Activated CD4-positive, alpha-beta T cell treated with anti-CD3 and anti-CD28 coated beads, Interleukin-2, amount 10 ng/mL, durations not matched to agents 24 days and 14 days (primary cell): ENCODE measurements at places on chromosomes 11 and 22. TPM values are rescaled to one million over a fixed set of nuclear protein-coding genes. Genes with fewer than 3 reads are reported as not detected.
A peak's percentile ranks its signal among the peaks of the same experiment; 100 is the strongest.

Gene BACE1-AS
- 5.5 and 5.8 TPM in 2 replicates for total RNA-seq

DNA sequence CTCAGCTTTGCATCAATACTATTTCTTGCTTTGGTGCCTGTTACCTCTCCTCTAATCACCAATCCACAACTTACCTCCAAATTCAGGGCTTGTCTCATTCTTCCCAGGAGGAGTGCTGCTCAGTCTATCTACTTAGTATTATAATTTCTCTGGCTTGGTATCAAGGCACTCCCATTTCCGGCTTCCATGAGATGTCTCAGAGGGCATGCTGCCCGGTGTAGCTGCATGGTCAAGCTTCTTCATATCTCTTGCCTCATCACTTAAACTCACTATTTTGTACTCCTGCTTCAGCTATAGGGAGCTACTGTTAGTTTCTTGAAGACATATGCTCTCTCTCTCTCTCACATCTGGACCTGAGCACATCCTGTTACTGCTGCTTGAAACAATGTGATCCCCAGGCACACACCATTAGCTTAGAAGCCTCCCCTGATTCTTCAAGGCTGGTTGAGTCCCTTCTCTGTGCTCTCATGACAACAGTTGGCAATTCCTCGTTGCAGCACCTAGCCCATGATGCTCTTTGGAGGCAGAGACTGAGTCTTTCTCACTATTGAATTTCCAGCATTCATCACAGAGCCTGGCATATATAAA lies 182.8 kb upstream of the SYN3 start:
- H3K4me1 ChIP-seq = no peaks in the 10 kb centered on the region
- no peak overlapping the region for H3K4me3 ChIP-seq
- no peaks in the 10 kb centered on the region for H3K27me3 ChIP-seq
- H3K27ac ChIP-seq = no peak overlapping the region
- DNase-seq = no peak

Gene FOLR1
- total RNA-seq = not detected in 2 replicates

Gene CAPN5
- 0.30 TPM in 1 of 2 replicates, not detected in the other for total RNA-seq

DNA sequence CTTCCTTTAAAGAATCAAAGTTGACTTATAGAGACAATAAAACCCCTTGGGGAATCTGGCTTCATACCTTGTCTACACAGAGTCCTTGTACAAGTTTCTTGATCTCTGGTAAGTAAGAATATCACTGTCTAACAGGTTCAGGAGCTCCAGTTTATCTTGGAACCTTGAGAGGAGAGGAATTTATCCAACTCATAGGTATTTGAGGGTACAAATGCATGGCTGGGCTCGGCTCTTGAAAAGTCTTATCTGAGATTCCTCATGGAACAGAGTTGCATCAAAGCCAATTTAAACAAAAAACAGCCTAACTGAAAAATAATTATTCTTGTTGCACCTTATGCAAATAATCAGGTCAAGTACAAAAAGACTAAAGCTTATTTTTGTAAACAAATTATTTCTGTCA lies 33.4 kb downstream of the CARD18 start:
- no peak overlapping the region for H3K4me3 ChIP-seq
- no peak for DNase-seq
- peaks cover 22% of the 10 kb centered on the region for H3K4me1 ChIP-seq

Gene RIN1
- 0.99 and 1.1 TPM in 2 replicates for total RNA-seq

Gene SLC5A12
- total RNA-seq = not detected in 2 replicates

- H3K36me3 ChIP-seq = no peaks in the 10 kb centered on the region
- H3K27me3 ChIP-seq = no peaks in the 10 kb centered on the region
- peaks cover 32% of the 10 kb centered on the region for H3K4me1 ChIP-seq
- no peak overlapping the region for H3K4me3 ChIP-seq
Measured at GRCh38 chr11:9617940-9618339, 44.5 kb downstream of the WEE1 start.

DNA sequence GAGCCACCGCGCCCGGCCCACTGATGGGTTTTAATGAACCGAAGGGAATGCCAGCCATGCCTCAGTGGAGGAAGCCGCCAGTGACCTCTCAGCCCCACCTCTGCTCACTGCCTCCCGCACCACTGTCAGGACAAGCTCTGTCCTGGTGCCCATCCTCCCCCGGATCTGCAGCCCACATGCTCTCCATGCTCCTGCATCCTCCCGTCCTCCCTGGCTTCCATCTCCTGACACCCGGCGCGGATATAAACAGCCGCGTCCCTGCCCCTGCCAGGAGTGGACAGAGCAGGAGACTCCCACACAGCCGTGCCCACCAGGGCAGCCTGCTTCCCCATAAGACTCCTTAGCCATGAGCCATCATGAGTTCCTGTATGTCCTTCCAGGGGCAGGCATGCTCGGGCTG lies 26.9 kb downstream of the MACROD1 start:
- H3K27ac ChIP-seq = no peak overlapping the region
- H3K27me3 ChIP-seq = no peaks in the 10 kb centered on the region
- H3K4me3 ChIP-seq = no peak overlapping the region
- H3K4me1 ChIP-seq = peaks cover 5% of the 10 kb centered on the region
- H3K36me3 ChIP-seq = no peaks in the 10 kb centered on the region

GRCh38 chr11:86805873-86806310 lies 5.5 kb downstream of the PRSS23 start:
- peak overlapping the region; percentile 86 for H3K27ac ChIP-seq
- DNase-seq = peak; percentile 86
- H3K4me1 ChIP-seq = peaks cover 47% of the 10 kb centered on the region
- H3K4me3 ChIP-seq = peak overlapping the region; percentile 64

DNA sequence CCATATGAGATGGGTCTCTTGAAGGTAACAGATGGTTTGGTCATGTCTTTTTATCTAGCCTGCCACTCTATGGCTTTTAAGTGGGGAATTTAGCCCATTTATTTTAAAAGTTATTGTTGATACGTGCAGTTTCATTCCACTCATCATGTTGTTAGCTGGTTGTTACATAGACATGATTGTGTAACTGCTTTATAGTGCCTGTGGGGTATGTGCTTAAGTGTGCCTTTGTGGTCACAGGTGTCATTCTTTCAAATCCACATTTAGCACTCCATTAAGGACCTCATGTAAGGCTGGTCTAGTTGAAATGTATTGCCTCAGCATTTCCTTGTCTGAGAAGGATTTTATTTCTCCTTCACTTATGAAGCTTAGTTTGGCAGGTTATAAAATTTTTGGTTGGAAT lies 263.8 kb upstream of the LUZP2 start:
- H3K36me3 ChIP-seq = no peaks in the 10 kb centered on the region
- H3K27me3 ChIP-seq = no peaks in the 10 kb centered on the region
- no peak overlapping the region for H3K27ac ChIP-seq
- no peak overlapping the region for H3K4me3 ChIP-seq

Gene SPI1
- not detected in 2 replicates for total RNA-seq

- DNase-seq = no peak
- H3K36me3 ChIP-seq = no peaks in the 10 kb centered on the region
- H3K4me3 ChIP-seq = no peak overlapping the region
- H3K27me3 ChIP-seq = no peaks in the 10 kb centered on the region
- H3K4me1 ChIP-seq = no peaks in the 10 kb centered on the region
Measured at GRCh38 chr11:37087650-37088572, 489.9 kb upstream of the RAG2 start.

- H3K4me3 ChIP-seq = no peak overlapping the region
- no peak for DNase-seq
- no peak overlapping the region for H3K27ac ChIP-seq
- peaks cover 9% of the 10 kb centered on the region for H3K27me3 ChIP-seq
- H3K4me1 ChIP-seq = no peaks in the 10 kb centered on the region
- H3K36me3 ChIP-seq = no peaks in the 10 kb centered on the region
Measured at GRCh38 chr11:63142459-63142858, 1.6 kb downstream of the SLC22A24 start.

Gene CDC42EP2
- total RNA-seq = 3.0 and 3.4 TPM in 2 replicates

- no peak overlapping the region for H3K4me3 ChIP-seq
- H3K4me1 ChIP-seq = peaks cover 12% of the 10 kb centered on the region
- peaks cover 15% of the 10 kb centered on the region for H3K36me3 ChIP-seq
- H3K27ac ChIP-seq = no peak overlapping the region
Measured at GRCh38 chr22:46246178-46246577, 3.9 kb downstream of the CDPF1 start.

GRCh38 chr11:79412761-79413160 lies 28.1 kb downstream of the TENM4 start:
- no peak overlapping the region for H3K27ac ChIP-seq
- H3K27me3 ChIP-seq = no peaks in the 10 kb centered on the region
- no peaks in the 10 kb centered on the region for H3K36me3 ChIP-seq
- H3K4me3 ChIP-seq = no peak overlapping the region
- no peak for DNase-seq
- no peaks in the 10 kb centered on the region for H3K4me1 ChIP-seq

Gene CPT1B
- 63.1 and 71.5 TPM in 2 replicates for total RNA-seq

DNA sequence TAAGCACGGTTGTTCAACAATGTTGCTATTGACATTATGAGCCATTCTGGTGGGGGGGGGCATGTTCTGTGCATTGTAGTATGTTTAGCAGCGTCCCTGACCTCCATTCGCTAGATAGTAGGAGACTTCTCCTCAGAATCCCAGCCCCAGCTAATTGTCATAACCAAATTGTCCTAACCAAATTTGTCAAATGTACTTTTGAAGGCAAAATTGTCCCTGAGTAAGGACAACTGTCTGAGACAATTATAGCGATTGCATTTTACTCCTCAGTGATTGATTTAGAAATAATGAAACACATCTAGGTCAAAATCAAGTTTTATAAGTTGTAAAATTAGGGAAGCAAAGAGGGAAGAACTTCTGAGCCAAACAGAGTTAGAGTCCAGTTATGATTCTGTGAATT lies 541.8 kb upstream of the CHORDC1 start:
- H3K4me3 ChIP-seq = no peak overlapping the region
- H3K27ac ChIP-seq = no peak overlapping the region
- H3K4me1 ChIP-seq = no peaks in the 10 kb centered on the region
- H3K27me3 ChIP-seq = no peaks in the 10 kb centered on the region

Gene HEPN1
- not detected in 2 replicates for total RNA-seq

GRCh38 chr11:92149996-92150395 lies 74.6 kb upstream of the FAT3 start:
- no peak for DNase-seq
- H3K4me3 ChIP-seq = no peak overlapping the region
- no peaks in the 10 kb centered on the region for H3K36me3 ChIP-seq
- H3K27me3 ChIP-seq = no peaks in the 10 kb centered on the region
- no peaks in the 10 kb centered on the region for H3K4me1 ChIP-seq

GRCh38 chr11:30758946-30759504 lies 172.9 kb upstream of the MPPED2 start:
- H3K36me3 ChIP-seq = no peaks in the 10 kb centered on the region
- H3K27ac ChIP-seq = no peak overlapping the region
- H3K4me1 ChIP-seq = no peaks in the 10 kb centered on the region
- no peak for DNase-seq
- no peak overlapping the region for H3K4me3 ChIP-seq
